ENCODE measurements at places on chromosomes 1 and 21.

DNA sequence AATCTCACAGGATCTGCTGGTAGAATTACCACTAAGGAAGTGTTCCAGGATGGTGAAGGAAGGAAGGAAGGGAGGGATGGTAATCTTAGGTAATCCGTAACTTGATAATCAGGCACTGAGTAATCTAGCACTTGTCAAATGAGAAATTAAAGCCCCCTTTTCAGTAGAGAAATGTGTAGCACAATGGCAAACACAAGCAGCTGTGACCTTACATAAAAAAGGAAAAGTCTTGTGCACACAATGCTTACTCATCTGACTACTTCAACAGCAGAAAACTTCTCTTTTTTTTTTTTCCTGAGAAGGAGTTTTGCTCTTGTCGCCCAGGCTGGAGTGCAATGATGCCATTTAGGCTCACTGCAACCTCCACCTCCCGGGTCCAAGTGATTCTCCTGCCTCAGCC is 6.1 kb downstream of the NUP210L start:
- DNase-seq: no peak

GRCh38 chr1:206905295-206906164 is 8.3 kb downstream of the IL24 start:
- no peak for DNase-seq

DNA sequence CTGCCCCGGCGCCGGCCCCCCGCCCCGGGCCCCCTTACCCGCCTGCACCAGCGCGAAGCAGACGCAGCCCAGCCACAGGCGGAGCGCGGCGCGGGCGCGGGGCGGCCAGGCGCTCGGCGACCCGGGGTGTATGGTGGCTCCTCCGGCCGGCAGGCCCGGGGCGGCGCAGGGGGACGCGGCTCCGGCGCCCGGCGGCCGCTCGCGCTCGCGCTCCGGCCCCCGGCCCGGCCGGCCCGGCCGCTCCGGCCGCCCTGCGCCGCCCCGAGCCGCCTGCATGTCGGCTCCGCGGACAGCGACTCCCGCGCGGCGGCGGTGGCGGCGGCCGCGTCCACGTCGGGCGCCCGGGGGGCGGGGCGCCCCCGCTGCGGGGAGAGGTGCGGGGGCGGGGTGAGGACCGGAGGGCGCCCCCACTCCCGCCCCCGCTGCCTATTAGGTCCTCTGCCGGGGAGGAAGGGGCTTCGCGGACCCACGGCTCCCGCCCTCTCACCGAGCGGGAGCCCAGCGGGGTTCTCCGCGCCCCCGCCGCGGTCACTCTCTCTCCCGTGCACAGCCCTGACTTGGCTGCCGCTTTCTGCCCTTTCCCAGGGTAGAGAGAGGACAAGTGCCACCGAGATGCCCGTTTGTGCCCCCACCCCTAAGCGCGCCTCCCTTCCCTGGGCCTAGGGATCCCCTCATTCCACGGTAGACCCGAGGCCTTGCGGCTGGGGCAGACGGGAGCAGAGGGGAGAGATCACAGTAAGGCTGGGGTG is at the start of gene FNDC5:
Gene FNDC5 (minus strand): TSS at position 298 of the 749 bp plus-strand sequence.
- DNase-seq: no peak

DNA sequence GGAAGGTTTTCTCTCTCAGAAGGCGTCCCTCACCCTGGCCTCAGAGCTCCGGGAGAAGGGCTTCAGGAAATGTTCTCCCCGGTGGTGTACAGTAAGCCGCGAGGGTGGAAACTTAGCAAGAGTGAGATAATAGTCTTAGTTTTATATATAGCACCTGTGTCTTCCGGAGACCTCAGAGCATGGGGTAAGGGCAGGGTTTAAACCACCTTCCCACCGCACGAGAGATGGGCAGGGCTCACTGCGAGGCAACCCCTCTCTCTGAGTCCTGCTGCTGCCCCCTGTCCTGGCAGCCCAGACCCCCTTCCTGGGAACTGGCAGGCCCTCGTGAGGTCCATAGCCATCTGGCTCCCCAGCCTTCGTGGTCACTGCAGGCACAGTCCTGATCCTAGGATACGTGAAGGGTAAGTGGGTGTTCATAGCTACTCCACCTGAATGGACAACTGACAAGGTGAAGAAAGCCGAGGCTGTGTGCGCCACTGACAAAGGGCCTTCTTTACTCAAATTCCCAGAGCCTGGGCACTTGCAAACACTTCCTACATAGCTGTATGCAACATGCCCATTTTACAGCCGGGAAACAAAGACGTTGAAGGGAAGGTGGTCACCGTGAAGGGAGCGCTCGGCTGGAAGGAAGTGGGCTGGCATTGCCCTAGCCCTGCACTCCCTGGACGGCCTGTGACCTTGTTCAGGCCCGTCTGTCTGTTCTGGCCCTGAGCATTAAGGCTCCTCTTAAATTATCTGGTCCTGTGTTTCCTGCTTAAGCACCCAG is 26.9 kb downstream of the ITPKB start:
- no peak for DNase-seq

Data from stimulated activated CD4-positive, alpha-beta T cell treated with anti-CD3 and anti-CD28 coated beads, Interleukin-1b, Interleukin-23, amount 100 ng/mL, for 1 hour (primary cell).